Activated CD4-positive, alpha-beta T cell treated with anti-CD3 and anti-CD28 coated beads for 36 hours (primary cell): ENCODE measurements at places on chromosomes 3 and 15.

GRCh38 chr3:23565041-23565775, 240.5 kb upstream of the UBE2E1 start:
- no peak for DNase-seq

DNA sequence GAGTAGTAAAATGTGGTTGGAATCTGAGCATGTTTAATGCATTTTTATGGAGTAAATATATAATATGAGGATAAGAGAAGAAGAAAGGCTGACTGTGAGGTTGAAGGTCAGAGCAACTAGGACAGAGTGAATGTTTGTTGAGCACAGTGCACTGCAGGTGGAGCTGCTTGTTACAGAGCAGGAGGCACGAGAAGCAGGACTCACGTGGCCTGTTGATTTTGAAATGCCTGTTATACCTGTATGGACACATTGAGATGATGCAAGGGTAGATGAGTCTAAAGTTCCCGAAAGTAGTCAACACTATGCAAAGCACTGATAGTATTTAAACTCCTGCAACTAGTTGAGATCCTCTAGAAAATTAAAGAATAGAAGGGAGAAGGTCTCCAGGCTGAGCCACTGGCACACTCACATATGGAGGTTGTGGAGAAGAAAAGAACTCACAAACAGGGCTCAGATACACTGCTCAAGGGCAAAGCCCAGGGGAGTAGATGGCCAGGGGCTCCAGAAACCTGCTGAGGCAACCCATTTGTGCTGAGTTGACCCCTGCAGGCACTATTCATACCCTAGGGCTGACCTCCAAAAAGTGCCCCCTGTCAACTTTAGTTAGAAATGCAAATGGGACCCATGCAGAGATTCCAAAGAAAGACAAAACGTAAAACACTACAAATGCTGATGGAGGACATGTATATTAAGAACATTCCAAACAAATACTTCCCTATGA, 541.5 kb downstream of the GABRG3 start:
- no peak for DNase-seq

DNA sequence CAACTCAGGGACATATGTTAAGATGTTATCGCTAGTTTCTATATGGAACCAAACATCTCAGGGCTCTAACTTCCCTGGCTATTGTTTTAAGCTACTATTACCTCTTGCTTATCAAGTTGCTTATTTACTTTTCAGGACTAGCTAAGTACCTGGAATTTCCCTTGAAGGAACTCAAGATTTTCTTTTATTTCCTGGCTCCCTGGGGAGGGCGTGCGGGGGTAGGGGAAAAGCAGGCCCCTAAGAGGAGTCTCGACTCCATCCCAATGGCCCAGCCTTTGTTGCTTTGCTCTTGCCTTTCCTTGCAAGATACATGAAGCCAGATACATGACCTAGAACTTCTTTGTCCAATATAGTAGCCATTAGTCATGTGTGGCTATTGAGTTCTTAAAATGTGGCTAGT, 76.9 kb upstream of the STXBP5L start:
- no peak for DNase-seq

DNA sequence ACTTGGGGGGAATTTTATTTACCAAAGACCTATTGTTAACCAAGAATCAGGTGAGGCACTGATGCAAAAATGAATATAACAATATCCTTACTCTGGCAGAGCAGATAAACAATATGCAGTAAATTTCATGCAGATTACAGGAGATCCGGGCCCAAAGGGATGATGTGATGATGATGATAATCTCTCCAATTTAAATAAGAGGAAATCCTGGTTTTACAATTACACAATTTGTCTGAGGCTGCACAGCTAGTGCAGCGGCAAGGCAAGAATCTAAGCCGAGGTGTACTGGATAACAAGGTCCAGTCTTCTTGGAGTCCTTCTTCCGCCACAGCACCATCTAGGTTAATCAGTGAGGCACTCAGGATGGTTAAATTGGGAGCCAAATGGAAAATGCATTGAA, 2.4 kb upstream of the MESD start:
- no peak for DNase-seq

DNA sequence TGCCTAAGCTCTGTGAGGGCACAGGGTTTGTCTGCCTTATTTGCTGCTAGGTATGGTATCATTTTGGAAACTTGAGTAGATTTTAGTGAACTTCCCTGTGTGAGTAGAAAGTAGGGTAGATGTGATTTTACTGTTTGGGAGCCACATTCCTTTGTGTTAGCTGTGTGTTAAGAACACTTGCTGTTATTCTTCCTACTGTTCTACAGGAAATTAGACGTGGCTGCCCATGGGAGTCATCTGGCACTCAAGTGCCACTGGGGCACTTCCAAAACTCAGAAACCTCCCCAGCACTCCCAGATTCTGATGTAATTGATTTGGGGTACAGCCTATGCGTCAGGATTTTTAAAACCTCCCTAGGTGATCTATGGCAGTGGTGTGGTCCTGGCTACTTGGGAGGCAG, 369.9 kb upstream of the C2CD4B start:
- DNase-seq, result no peak

DNA sequence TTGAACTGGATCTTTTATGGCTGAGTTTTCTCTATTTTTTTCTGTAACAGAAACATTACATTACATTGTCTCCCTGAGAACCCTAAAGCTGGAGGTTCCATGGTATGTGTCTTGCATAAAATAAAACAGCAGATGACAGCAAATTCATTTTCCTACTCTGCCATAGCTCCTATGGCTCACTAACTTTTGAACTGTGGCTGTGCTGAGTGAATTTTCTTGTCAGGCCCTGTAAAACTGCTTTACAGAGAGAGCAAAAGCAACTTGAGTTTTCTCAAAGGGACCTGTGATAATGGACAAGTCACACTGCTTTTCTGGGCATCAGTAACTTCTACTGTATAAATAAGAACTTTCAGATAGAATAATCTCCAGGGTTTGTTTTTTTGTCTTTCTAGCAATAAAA, 129.9 kb upstream of the TSC22D2 start:
- no peak for DNase-seq

DNA sequence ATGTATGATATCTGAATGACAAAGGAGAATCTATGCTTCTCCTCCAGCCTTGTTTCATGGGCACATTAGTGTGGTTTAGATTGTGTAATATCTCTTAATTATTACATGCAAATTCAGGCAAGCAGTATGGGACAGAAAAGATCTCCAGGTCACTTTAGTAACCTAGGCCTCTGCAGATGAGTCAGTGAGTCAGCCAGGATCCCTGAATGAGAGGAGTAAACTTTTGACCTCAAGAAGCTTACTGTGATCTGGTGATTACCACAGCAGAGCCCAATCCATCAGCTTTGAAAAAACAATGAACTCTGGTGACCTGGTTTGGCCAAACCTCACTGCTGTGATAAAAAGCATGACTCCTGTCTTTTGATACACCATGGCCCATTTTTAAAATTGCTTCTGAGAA, 107.8 kb downstream of the LRRN1 start:
- DNase-seq, result no peak

DNA sequence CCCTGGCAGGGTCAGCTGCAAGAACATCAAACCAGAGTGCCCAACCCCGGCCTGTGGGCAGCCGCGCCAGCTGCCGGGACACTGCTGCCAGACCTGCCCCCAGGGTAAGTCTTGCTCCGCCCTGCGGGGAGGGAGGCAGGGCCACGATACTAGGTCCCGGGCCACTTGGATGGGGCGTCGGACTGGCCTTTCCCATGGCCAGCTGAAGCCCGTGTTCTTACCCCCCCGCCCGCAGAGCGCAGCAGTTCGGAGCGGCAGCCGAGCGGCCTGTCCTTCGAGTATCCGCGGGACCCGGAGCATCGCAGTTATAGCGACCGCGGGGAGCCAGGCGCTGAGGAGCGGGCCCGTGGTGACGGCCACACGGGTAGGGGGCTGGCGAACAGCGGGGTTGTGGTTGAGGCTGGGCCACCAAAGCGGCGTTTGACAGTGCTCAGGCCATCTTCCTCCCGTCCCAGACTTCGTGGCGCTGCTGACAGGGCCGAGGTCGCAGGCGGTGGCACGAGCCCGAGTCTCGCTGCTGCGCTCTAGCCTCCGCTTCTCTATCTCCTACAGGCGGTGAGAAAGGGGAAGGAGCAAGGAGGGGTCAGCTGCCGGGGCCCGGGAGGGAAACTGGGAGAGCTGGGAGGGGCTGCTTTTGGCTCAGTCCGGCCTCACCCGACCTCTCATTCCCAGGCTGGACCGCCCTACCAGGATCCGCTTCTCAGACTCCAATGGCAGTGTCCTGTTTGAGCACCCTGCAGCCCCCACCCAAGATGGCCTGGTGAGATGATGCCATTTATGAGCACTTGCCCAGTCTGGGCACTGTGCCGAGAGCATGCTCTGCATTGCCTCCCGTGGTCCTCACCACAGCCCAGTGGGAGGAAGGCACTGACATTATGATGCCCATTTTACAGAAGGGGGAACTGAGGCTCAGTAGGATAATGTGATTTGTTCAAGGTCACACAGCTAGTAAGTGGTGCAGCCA, 1.7 kb downstream of the CHRD start:
- no peak for DNase-seq
